ENCODE measurements at places on chromosomes 11 and 22.

GRCh38 chr11:122803306-122803705, 35.0 kb upstream of the CRTAM start:
- no peak for DNase-seq
- H3K27me3 ChIP-seq = no peaks in the 10 kb centered on the region
- no peaks in the 10 kb centered on the region for H3K4me1 ChIP-seq

DNA sequence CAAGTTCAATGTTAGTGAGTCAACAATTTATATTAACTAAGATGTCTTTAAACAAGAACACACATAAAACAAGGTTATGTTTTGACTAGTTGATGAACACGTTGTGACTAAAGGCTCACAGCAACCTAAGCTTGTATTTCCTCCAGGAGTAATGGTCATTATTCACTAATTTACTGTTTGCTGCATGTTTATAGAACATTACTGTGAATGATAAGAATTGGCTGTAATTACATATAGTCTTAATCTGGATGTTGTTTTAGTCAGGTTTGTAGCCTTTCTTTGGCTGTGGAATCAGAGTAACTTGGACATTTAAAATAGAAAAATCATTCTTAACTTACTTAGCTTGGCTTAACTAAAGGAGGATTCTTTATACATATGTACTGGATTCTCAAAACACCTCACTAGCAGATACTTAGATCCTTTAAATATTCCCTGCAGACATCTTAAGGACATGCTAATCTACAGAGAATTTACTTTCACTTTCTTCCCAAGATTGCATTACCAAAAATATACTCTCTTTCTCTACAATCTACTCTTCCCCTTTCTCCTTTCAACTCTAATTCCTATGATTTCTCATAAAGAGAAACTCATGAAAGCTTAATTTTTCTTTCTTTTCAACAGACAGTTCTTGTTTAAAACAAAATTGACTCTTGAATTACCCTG, 319.7 kb upstream of the CTSC start:
- no peak overlapping the region for H3K4me3 ChIP-seq
- H3K4me1 ChIP-seq = no peaks in the 10 kb centered on the region
- no peak overlapping the region for H3K27ac ChIP-seq
- H3K27me3 ChIP-seq = no peaks in the 10 kb centered on the region
- no peaks in the 10 kb centered on the region for H3K36me3 ChIP-seq

DNA sequence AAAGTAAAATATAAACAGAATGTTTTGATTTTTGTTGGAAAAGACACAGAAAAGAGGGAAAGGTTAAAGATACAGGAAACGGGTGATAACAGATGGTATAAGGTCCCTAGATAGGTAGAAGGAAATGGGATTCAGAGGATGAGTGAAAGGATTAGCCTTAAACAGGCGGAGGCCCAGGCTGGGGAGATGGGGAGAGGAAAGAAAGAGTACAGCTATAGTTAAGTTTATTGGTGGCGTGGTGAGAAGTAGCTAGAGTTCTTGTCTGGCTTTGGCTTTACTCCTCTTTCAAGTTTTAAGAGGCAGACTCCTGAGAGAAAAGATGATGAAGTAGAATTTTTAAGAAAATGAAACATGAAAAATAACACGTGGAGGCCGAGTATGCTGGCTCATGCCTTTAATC, 13.7 kb downstream of the ZBTB44 start:
- no peaks in the 10 kb centered on the region for H3K27me3 ChIP-seq
- H3K36me3 ChIP-seq = no peaks in the 10 kb centered on the region
- H3K4me3 ChIP-seq = no peak overlapping the region
- DNase-seq = no peak
- no peak overlapping the region for H3K27ac ChIP-seq

- DNase-seq = no peak
- H3K4me1 ChIP-seq = no peaks in the 10 kb centered on the region
- no peak overlapping the region for H3K27ac ChIP-seq
- no peaks in the 10 kb centered on the region for H3K36me3 ChIP-seq
These were observed 404.5 kb downstream of the LARGE1 start for GRCh38 chr22:33515795-33516194.

DNA sequence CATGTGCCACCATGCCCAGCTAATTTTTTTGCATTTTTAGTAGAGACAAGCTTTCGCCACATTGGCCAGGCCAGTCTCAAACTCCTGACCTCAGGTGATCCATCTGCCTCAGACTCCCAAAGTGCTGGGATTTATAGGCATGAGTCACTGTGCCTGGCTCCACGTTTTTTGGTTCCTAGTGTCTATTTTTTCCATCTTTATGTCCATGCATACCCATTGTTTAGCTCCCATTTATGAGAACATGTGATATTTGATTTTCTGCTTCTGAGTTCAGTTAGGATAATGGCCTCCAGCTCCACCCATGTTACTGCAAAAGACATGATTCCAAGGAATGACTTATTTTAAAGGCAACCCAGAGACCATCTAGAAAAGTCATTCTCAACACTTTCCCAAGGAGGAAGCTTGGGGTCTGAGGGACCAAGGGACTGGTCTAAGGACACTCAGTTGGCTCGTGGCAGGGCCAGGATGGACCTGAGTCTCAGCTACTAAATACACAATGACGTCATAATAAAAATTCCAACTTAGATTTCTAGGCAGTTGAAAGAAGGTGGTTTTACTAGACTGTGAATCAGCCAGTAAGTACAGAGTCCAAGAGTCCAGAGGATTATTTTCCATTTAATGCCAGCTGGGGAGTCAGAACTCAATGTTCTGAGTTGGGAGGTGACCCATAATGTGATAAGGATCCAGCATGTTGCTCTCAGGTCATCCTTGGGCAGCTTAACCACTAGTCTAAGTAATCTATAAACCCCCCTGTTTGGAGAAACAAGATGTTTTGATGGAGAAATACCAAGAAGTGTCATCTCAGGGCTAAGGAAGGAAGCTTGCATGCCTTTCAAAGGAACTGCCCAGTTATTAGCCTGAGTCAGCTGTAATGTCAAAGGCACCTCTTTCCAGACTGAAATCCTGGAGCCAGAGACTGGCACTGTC, 39.4 kb downstream of the ABTB2 start:
- H3K4me1 ChIP-seq = no peaks in the 10 kb centered on the region
- H3K4me3 ChIP-seq = no peak overlapping the region
- no peak for DNase-seq
- no peaks in the 10 kb centered on the region for H3K36me3 ChIP-seq

DNA sequence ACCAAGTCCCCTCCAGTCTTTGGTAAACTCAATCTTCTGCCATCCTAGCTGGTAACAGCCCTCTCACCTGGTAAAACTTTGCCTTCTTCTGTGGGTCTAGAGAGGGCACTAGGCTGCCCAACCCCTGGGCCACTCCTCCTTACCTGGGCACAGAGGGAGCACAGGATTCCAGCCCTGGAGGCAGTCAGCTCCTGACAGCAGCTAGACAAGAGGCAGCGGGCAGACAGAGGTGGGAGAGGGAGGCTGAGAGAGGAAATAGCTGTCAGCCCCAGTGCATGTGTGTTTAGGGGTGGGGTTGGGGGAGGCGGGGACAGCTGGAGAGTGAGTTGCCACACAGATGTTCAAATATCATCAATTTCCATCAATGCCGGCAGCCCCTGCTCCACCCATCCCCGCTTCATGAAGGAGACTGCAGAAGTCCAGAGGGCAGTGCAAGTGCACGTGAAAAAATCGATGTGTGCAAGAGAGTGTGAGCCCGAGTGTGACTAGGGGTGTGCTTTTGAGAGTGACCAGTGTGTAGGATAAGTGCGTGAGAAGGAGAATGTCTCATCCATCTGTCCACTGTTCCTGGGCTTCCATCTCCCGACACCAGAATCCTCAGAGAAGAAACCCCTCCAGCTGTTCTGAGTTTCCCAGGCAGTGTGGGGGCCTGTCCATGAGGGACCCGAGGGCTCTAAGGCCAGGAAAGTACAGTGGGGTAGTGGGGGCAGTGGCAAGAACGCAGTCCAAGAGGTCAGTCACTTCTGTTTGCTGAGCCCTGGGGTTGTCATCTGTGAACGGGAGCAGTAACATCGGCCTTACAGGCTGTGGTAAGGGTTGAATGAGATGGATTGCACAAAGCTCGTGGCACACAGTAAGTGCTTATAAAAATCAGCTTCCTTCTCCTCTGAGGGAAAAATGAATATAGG, at the start of gene PTGDR2:
PTGDR2 (minus strand) TSS at position 225 of the 908 bp plus-strand sequence. CDS start 2,228 bp downstream, outside the sequence.
- no peak for DNase-seq
- no peaks in the 10 kb centered on the region for H3K4me1 ChIP-seq
- H3K27me3 ChIP-seq = no peaks in the 10 kb centered on the region
- H3K4me3 ChIP-seq = no peak within 1 kb of the TSS

DNA sequence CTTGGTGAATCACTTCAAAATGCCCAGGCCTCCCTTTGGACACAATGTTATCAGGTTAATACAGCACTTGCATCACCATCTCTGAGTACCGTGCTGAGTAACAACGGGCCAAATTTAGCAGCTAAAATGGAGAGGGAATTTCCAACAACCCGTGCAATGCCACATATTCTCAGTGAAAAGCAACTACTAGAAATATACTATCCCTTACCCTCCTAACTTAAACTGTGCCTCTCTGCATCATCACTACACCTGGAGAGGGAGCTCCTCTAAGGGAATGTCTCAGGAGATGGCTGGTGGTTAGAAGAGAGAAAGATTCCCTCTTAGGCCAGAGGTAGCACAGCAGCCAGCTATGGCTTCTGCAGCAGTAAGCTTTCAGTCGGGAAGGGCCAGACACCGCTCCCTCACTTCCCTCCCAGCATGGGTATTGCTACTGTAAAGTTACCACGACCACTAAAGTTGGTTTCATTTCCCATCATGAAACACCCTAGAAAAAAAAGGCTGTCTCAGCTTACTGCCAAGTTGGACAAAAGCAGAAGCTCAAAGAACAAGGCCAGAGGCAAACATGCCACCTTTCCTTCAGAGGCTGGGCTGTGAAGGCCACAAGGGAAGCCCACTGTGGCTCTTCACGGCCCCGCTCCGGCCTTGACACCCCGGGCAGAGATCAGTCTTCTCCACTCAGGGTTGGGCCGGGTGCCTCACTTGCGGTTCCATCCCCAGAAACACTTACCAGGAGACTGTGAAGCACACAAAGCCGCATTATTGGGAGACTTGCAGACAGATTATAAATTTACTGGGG, 3.9 kb downstream of the MAML2 start:
- H3K36me3 ChIP-seq = no peaks in the 10 kb centered on the region
- peak overlapping the region; percentile 94 for H3K27ac ChIP-seq
- no peaks in the 10 kb centered on the region for H3K27me3 ChIP-seq
- peak overlapping the region; percentile 87 for H3K4me3 ChIP-seq

DNA sequence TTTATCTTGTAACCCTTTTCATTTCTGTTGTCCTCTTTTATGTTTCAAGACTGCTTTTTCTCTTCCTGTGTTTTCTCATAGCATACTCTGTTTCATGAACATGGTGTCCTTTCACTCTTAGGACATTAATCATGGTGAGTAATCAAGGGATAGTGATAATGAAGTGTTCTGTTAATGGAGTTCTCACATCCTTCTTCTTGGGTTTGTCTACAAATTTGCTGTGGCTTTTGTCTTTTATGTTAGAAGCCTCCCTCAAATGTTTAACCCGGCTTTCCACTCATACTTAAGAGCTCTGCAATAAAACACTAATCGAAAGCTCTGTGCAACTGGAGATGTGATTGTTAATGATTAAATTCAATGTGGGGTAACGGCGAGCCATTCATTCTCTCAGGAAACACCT, 593.6 kb downstream of the NELL1 start:
- no peaks in the 10 kb centered on the region for H3K36me3 ChIP-seq
- no peaks in the 10 kb centered on the region for H3K27me3 ChIP-seq
- no peak for DNase-seq
- no peaks in the 10 kb centered on the region for H3K4me1 ChIP-seq
- H3K27ac ChIP-seq = no peak overlapping the region
- H3K4me3 ChIP-seq = no peak overlapping the region

GRCh38 chr11:77436506-77436905, 37.4 kb downstream of the PAK1 start:
- no peaks in the 10 kb centered on the region for H3K4me1 ChIP-seq
- no peak overlapping the region for H3K4me3 ChIP-seq
- H3K27me3 ChIP-seq = no peaks in the 10 kb centered on the region
- H3K27ac ChIP-seq = no peak overlapping the region

GRCh38 chr22:28249402-28249801, 330.3 kb upstream of the PITPNB start:
- DNase-seq = no peak
- H3K27me3 ChIP-seq = no peaks in the 10 kb centered on the region

GRCh38 chr11:115311949-115312348, 192.3 kb downstream of the CADM1 start:
- no peaks in the 10 kb centered on the region for H3K36me3 ChIP-seq
- DNase-seq = no peak
- no peak overlapping the region for H3K4me3 ChIP-seq
- H3K27me3 ChIP-seq = no peaks in the 10 kb centered on the region

GRCh38 chr11:130439160-130439519, 9.3 kb upstream of the ADAMTS15 start:
- H3K4me3 ChIP-seq = no peak overlapping the region
- no peak for DNase-seq

GRCh38 chr11:61480994-61481335, 27.6 kb upstream of the LRRC10B start:
- H3K27ac ChIP-seq = no peak overlapping the region
- no peaks in the 10 kb centered on the region for H3K27me3 ChIP-seq
- no peak overlapping the region for H3K4me3 ChIP-seq
- H3K36me3 ChIP-seq = no peaks in the 10 kb centered on the region
- peaks cover 7% of the 10 kb centered on the region for H3K4me1 ChIP-seq

DNA sequence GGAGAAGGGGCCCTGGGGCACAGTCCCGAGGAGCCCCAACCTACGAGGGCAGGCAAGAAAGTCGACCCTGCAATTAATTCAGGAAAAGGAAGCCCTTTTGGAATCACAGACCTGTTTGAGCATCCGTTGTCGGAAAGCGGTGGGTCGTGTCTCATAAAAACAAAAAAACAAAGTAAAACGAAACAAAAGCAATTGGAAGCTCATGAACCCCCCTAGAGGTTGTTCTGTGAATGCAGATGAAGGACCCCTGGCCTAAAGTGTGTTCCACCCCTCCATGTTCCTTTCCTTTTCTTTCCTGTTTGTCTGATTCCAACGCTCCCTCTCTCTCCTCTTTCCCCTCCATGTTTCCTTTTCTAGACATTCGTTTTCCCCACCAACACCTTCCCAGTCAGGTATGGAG, 203.7 kb downstream of the GRIK4 start:
- H3K4me3 ChIP-seq = peak overlapping the region; percentile 29
- no peak for DNase-seq
- H3K27me3 ChIP-seq = no peaks in the 10 kb centered on the region
- H3K4me1 ChIP-seq = no peaks in the 10 kb centered on the region
- H3K36me3 ChIP-seq = no peaks in the 10 kb centered on the region

Measured in breast epithelium (tissue), 4 donors.